ENCODE measurements at places on chromosomes 11 and 22.
A peak's percentile ranks its signal among the peaks of the same experiment; 100 is the strongest.

- DNase-seq, result no peak
These were observed 59.1 kb downstream of the BCR start for GRCh38 chr22:23239429-23239828.

DNA sequence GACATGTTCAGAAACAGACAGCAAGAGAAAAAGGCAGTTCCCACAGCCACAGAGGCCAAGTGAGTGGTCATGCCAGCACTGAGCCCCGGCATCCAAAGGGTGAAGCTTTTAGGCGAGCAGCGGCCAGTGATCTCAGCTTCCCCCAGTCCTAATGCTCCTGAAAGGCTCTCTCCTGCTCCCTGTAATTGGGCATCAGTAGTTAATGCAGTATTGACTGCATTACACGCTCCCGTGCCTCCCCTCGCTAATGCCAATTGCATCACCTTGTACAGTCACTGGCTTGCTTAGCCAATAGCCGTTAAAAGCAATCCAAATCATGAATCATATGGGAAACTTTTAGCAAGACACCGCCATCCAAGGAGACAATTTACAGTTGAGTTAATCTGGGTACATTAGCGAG is 4.9 kb downstream of the LMO1 start:
- DNase-seq, result peak; percentile 74

- no peak for DNase-seq
These were observed 1528.5 kb downstream of the BRD1 start for GRCh38 chr22:48299124-48299523.

GRCh38 chr11:94868468-94868867 is 100.3 kb downstream of the AMOTL1 start:
- no peak for DNase-seq

GRCh38 chr11:86785576-86785975 is 14.8 kb upstream of the PRSS23 start:
- DNase-seq, result no peak

GRCh38 chr11:120511116-120511819 is at the start of gene GRIK4:
TSS of gene GRIK4 (plus strand) at chr11:120511748. CDS start at chr11:120660319, 148,571 bp downstream.
- peak; percentile 52 for DNase-seq

DNA sequence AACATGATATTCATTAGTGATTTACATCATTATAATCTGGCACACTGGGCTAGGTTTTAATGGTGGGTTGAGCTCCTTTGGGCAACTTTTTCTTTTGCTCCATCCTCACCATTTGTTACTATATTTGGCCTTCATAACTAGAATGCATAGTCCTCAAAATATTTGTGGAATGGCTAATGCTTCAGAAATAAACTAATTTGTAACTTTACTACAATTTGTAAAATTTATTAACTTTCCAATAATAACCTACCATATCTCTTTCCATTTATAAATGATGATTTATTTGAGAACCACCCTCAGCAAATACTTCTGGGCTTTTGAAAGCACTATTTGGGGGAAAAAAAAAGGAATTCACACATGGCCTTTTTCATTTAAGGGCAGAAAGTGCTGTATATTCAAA is 79.7 kb downstream of the LARGE2 start:
- DNase-seq, result no peak

DNA sequence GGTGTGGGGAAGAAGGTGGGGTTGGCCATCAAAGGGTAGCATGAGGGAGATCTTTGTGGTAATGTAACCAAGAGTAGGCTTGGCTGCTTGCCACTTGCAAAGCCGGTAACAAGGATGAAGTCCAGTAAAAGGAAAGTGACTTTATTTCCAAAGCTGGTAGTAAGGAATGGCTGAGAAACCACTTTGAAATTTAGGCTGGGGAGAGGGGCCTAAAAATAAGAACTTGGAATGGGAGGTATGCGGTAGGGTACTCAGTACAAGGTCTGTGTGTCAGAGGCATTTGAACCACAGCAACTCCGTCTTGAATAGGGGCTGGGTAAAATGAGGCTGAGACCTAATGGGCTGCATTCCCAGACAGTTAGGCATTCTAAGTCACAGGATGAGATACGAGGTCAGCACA is 216.0 kb upstream of the ISX start:
- no peak for DNase-seq

DNA sequence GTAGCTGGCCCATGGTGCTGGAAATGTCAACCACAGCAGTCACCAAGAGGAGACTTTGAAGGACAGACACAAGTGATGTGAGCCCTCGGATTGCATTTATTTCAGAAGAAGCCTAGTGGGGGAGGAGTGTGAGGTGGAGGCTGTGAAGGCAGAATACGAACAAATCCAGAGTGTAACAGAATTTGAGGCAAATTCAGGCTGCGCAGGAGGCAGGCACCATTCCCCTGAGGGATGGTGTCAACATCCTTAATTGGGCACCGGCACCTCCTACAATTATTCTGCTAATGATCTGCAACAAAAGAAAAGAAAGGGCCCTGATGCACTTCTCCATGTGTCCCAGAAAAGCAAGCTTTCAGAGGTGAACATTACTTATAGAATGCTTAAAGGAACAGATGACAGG is 32.2 kb downstream of the CWC15 start:
- DNase-seq, result no peak

DNA sequence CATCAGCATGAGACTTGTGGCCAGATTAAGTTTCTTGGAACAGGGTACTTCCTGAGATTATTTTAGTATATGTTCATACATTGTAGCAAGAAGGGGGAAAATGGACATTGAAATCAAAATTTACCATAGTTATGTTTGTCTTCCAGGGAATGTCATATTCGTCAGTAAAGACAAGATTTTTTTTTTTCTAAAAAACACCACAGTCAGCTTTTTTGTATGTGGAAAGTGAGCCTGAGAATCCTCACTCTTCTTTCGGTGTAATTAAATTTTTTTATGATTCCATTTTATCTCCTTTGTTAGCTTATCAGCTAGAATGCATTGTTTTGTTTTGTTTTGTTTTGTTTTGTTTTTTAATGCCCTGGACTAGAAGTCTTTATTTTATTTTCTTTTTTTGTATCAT is 31.5 kb upstream of the LIPT2 start:
- no peak for DNase-seq

Measured in fibroblast of mammary gland (primary cell).